ENCODE measurements at places on chromosomes 2 and 18.

GRCh38 chr2:73614105-73614504, 28.1 kb downstream of the NAT8 start:
- DNase-seq, result no peak

DNA sequence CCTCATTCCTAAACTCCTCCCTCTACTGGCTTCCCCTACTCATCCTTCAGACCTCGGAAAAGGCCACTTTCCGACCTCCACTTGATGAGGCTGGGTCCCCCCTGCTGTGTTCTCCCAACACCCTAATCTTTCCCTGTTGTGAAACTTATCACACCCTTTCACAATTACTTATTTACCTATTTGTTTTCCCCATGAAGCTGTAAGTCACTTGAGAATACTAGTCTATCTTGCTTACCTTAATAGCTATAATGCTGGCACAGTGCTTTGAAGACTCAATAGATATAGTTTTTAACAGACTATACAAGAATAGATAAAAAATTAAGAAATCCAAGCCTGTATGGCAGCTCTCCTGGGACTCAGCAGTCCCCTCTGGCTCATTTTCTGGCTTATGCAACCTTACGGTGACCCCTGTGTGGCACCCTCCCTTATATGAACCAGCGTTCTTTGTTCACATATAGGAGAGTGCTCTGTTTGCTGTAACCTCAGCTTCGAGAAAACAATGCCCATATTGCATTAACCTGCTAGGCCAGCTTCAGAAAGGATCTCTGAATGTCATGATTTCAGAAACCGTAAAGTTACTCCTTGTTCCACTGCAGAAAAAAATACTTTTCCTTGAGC, 220.4 kb upstream of the PKDCC start:
- DNase-seq, result no peak

GRCh38 chr2:100000915-100001707, 141.3 kb downstream of the AFF3 start:
- no peak for DNase-seq

DNA sequence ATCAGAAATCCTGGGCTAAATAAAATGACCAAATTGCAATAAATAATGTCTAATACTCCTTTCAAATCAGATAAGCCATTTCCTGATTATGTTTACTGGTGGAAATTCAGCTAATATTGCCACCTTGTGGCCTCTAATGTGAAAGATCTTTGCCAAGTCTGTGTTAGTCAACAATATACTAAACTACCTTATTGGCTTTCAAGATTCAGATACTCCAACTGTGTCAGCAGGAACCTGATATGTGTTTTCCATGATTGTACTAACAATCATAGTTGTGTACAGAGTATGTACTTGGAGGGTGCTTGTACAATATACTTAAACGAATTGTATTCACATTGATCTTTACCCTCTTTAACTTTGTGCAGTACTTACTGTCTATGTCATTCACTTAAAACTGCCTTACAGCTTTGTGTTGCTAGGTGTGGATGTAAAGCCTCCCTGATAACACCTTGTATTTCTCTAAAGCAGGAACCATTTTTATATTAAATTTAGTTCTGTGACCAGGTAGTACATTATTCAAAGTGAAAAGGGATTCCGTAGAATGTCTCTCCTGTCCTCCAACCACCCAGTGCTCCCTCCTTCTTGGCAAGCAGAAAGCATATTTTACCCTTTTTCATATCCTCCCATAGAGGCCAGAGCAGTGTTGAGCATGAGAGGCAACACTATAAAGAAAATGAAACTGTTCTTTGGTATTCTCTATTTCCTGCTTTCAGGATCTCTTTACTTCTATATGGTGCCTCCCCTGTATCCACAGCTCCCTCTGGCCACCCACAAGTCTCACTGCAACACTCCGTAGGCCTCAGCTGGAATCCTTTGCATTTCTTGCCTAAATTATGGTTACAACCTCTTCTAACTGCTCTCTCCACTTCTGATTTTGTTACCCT, 75.2 kb upstream of the C2orf15 start:
- DNase-seq, result peak; percentile 64

- DNase-seq, result no peak
Observed at GRCh38 chr2:110867078-110867477, 134.7 kb downstream of the ACOXL start.

DNA sequence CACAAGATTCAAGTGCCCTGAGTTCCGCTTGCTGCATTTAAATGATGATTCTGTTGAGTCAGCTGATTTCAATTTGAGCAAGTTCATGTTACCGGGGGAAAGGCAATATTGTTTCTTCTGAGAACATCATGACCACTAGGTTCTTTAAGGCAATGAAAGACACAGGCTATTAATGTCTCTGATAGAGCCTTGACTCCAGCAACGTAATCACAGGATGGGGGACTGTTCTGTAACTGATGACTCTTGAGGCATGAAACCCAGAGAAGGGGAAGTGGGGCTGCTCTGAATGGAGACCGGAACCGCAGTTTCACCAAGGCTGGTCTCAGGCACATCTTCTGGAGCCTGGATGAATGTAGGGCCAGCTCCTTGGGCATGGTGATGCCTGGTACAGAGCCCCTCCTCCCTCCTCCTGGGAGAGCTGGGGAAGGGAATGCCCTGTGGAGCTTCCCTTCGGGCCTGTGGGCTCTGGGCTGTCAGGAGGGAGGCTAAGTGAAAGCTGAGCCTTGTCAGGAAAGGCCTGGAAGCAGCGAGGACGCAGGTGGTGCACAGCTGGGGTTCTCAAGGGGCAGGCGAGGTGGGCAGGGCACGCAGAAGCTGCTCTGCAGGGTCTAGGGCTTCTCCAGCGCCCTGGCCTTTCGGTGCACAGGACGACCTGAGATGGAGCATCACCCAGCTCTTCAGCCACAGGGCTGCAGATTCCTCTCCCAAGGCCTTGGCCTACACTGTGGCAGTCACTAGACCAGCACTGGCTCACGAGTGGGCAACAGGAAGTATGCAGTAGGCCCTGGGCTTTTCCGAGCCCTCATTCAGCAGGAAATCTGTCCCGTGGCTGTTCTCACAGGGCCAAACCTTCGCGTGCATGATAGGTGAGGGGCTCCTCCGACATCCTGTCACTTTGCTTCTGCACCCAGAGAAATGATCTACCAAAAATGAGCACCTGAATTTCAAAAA, 36.6 kb upstream of the PRLH start:
- no peak for DNase-seq

DNA sequence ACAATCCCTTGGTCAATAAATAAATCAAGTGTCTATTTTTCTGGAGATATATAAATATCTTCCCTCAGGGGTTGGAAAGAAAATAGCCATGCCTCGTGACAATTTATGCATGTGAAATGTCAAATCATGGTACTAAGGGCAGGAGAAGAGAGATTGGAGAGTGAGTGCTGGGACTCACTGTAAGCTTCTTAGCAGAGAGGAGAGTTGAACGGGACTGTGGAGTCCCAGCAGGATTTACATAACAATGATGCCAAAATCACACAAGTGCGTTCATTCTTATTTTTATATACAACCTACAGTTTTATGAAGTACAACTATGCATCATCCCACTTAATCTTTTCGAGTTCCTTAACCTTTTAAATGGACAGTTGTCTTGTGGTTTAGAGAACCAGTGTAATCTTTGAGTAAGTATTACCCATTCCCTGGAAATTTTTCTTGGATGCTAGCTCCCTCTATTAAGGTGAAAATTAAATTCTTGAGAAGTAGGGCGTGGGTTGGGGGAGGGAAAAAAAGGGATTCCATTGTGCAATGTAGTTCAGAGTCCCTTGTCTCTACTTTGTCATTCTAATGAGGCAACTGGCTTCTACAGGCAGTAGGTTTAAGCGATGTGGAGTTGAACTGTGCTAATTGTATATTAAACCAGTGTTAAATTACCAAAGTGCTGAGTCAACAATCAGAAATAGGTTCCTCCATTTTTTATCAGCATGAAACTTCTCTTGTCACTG, 143.6 kb upstream of the EPHA4 start:
- DNase-seq, result no peak

DNA sequence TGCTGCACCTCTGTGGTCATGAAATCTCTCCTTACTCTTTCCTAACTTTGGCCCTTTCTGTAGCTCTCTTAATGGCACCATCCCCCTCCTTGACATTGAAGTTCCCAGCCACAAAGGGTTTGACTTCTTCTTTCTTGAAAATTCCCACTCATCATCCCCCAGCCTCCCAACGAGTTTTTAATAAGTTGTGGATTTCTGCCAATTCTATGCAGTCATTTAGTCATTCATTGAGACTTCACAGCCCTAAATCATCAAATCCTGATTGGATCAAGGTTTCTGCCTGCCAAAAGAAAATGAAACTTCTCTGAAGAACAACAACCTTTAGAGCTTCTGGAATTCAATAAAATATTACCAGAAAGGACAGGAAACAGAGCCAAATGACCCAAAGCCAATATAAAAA, 354.3 kb downstream of the CLIP4 start:
- no peak for DNase-seq

- no peak for DNase-seq
Observed at GRCh38 chr2:158963071-158963470, 5.4 kb upstream of the TANC1 start.

DNA sequence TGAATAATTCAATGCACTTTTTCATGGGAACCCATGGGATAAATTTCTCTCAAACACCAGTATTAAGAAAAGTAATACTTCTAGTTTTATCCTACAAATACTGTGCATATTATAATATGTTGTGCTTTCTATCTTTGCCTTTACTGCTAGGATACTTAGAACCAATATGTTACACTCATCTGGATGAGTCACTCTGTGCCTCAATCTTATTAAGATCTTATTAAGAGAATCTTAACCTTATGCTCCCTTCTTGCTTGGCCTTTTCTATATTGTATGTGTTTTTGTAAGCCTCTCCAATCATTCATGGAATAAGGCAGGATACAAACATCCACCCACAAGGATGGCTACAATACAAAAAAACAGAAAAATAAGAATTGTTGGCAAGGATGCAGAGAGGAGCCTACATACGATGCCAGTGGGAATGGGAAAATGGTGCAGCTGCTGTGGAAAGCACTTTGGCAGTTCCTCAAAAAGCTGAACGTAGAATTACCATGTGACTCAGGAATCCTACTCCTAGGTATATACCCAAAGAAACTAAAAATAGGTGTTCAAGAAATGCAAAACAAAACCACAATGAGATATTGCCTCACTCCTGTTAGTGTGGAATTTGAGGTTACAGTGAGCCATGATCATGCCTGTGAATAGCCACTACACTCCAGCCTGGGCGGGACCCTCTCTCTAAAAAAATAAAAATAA, 10.7 kb upstream of the TWSG1 start:
- DNase-seq, result no peak

DNA sequence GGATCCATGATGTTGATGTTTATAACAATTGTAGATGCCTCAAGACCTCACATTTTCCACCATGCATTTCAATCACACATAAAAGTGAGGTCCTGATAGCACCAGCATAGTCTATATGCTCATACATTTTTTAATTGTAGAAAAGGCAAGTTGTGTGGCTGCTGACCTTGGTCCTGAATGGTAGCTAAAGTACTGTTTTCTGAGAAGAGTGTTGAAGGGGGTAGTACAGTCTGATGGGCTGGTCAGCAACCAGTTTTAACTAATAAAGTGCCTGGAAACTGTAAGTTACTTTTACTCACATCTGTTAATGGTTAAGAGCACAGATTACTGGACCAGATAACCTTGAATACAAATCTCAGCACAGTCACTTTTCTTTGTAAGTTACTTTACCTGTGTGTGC, 15.9 kb downstream of the ZNF638 start:
- DNase-seq, result no peak

GRCh38 chr18:59094569-59094968, 45.1 kb upstream of the SEC11C start:
- no peak for DNase-seq

DNA sequence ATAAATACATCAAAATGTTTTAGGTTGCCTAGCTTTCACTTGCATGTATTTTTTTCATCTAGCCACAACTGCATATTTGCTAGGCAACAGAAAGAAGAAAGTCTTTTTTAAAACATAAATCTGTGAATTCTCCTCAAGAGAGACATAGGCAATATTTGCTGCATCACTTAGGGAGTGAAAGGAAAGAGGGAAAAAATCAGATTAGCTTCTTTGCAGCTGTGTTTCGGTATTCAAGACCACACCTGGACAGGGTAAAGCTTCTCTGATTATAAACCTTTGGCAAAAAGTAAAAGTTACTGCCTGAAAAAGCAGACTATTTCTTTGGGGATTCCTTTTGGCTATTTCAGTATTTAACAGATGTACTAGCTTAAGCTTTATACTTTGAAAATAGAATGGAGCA, 280.9 kb upstream of the ZSWIM2 start:
- no peak for DNase-seq

DNA sequence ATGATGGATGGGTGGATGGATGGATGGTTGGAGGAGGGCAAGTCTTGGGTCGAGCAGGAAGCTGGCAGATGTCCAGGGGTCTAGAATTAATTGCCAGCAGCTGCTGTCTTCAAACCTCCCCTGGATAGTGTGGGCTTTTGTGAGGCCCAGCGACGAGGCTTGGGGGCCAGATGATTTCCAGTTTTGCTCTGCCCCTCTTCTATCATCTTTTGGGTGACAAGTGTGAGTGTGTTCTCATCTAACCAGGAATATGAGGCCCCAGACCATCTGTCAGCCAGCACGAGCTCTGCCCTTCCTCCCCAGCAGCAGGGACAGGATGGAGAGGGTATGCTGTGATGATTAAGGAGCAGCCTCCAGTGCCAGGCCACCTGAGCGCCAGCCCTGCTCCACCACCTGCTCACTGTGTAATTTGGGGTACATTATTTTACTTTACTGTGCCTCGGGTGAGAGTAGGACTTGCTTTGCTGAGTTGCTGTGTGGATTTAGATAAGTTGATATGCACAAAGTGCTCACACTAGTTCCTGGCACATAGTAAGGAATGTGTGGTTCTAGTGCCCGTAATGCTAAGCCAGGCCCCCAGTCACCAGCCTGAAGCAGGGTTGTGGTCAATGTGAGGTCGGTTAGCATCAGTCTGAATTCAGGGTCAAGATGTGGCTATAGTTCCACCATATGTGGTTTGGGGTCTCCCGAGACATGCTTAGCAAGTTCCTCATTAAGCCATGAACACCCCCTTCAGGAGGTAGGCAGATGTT, 251.1 kb downstream of the CYP26B1 start:
- DNase-seq, result no peak

Data from DMS79 (cell line).